Gastrocnemius medialis (tissue), 4 donors: ENCODE measurements at places on chromosomes 12 and 14. TPM values are rescaled to one million over a fixed set of nuclear protein-coding genes. Genes with fewer than 3 reads are reported as not detected.

Gene NAV3
- total RNA-seq = 0.87 TPM

Gene ALDH1L2
- 1.9 TPM for total RNA-seq

Gene SERPINA9
- total RNA-seq = not detected

Gene PRICKLE1
- 1.6 TPM for total RNA-seq

Gene GPRC5A
- total RNA-seq = 0.49 TPM

DNA sequence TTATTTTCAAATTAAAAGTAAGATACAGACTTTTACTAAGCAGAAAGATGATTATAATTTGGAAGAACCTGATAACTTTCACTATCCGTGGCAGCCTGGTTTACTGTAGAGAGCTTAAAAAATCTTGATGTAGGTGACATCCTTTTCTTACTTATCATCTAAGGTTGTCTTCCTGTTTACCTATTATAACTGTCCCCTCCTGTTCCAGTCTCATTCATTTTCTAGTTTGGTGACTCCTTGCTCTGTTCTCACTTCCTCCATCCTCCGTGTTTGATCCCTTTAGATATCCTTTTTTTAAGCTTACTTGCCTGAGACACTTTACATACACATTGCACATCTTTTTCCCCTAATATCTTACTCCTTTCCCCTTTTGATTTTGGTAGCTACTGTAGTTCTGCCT, 27.5 kb downstream of the CCDC91 start:
- no peaks in the 10 kb centered on the region for H3K27me3 ChIP-seq
- peaks cover 3% of the 10 kb centered on the region for H3K36me3 ChIP-seq
- H3K27ac ChIP-seq = no peak overlapping the region

DNA sequence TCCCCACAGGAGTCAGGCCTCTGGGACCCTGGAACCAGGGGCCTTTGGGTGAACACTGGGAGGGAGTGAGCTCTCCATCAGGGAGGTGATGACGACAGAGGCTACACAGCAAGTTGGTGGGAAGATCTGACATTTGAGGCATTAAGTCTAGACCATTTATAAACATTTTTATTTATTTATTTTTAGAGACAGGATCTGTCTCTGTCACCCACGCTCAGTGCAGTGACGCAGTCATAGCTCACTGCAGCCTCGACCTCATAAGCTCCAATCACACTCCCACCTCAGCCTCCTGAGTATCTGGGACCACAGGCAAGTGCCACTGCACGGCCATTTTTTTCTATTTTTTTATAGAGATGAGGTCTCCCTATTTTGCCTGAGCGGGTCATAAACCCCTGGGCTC, 53.6 kb downstream of the TEAD4 start:
- peaks cover 31% of the 10 kb centered on the region for H3K36me3 ChIP-seq
- H3K27ac ChIP-seq = no peak overlapping the region
- H3K27me3 ChIP-seq = no peaks in the 10 kb centered on the region
- no peak overlapping the region for H3K4me3 ChIP-seq

- no peak overlapping the region for H3K27ac ChIP-seq
- DNase-seq = no peak
- no peaks in the 10 kb centered on the region for H3K27me3 ChIP-seq
- no peaks in the 10 kb centered on the region for H3K36me3 ChIP-seq
These were observed 148.2 kb downstream of the ADGRD1 start for GRCh38 chr12:131101703-131102492.

GRCh38 chr12:18224745-18225144, 36.6 kb upstream of the PIK3C2G start:
- DNase-seq = no peak
- no peaks in the 10 kb centered on the region for H3K27me3 ChIP-seq
- no peaks in the 10 kb centered on the region for H3K4me1 ChIP-seq
- no peak overlapping the region for H3K4me3 ChIP-seq
- H3K36me3 ChIP-seq = no peaks in the 10 kb centered on the region

GRCh38 chr14:91727121-91727520, 4.8 kb downstream of the CATSPERB start:
- H3K4me1 ChIP-seq = no peaks in the 10 kb centered on the region
- H3K36me3 ChIP-seq = no peaks in the 10 kb centered on the region
- H3K27me3 ChIP-seq = no peaks in the 10 kb centered on the region
- H3K4me3 ChIP-seq = no peak overlapping the region

GRCh38 chr12:78308701-78309100, 478.0 kb downstream of the NAV3 start:
- no peak for DNase-seq
- H3K27me3 ChIP-seq = no peaks in the 10 kb centered on the region
- no peak overlapping the region for H3K4me3 ChIP-seq
